ENCODE measurements at places on chromosomes 2 and 18.

- no peak for DNase-seq
Observed at GRCh38 chr18:44763327-44763726, 82.6 kb downstream of the SETBP1 start.

DNA sequence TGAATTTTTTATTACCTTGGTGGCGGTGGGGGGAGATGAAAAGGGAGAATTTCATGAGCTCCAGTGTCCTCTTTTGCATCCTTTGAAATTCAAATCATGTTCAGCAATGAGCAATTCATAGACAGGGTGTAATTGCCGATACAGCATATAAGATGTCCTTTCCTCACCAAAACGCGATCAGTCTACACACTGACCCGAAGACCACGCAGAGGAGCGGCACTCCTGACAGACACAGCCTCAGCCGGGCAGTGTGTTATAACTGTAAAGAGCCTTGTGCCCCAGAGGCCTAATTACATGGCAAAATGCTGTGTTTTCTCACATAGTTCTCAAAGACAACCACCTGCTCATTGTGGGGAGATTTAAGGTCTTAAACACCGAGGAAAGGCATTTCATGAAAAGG is 38.4 kb upstream of the APCDD1 start:
- DNase-seq: no peak

DNA sequence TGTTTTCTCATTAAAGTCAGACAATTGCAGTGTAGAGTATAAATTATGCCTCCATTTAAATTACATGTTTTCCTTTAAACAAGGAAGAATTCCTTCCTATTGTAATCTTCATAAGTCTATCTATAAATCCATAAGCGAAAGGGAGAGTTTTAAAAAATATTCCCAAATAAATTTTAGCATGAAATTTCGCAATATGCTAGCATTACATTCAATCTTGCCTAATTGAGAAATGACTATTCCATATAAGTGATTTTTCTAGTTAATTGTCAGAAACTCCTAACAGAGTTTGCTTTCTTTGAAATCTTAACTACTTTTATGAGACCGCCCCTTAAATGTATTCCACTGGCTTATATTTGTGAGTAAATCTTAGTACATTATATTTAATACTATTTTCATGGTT is 133.1 kb upstream of the CRIM1 start:
- no peak for DNase-seq

GRCh38 chr2:233339427-233339826 is 14.9 kb upstream of the DGKD start:
- no peak for DNase-seq

- no peak for DNase-seq
Observed at GRCh38 chr2:121836611-121837010, 81.2 kb downstream of the TSN start.

DNA sequence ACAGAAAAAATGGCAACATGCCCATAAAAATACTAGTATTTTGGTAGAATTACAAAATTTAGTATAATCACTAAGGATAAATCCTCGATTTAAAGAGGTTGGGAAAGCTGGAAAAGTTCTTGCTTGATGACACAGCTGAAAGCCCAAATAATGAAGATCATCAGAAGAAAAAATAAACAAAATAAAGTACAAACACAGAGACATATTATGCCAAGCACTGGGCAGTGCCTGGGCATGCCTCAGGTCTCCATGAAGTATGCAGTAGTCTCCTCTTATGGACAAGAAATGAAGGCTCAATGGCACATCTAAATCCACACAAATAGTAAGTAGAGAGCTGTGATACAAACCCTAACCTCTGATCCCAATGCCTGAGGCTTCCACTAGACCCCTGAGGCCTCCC is 57.7 kb downstream of the RNU4ATAC start:
- no peak for DNase-seq

DNA sequence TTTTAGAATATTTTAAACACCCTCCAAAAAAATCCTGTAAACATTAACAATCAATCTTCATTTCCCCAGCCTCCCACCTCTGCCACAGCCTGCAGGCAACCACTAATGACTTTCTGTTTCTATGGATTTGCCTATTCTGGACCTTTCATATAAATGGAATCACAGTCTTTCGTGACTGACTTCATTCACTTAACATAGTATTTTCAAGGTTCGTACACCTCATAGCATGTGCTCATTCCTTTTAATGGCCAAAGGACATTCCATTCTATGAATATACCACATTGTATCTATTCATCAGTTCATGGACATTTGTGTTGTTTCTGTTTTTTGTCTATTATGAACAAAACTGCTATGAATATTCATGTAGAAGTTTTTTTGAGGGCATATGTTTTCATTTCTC is 48.5 kb downstream of the NAT8 start:
- DNase-seq: no peak

GRCh38 chr18:23356915-23357601 is 96.0 kb upstream of the RIOK3 start:
- DNase-seq: no peak

Data from activated naive CD4-positive, alpha-beta T cell treated with Interleukin-2 at 50 U/mL for 16 hours (primary cell).